ENCODE measurements at places on chromosomes 6 and 20. TPM values are rescaled to one million over a fixed set of nuclear protein-coding genes. Genes with fewer than 3 reads are reported as not detected.

The SSTR4 gene
- not detected for total RNA-seq

The OLIG3 gene
- total RNA-seq: not detected

The DEF6 gene
- total RNA-seq: 0.51 TPM

The ULBP2 gene
- 1.8 TPM for total RNA-seq

The C20orf141 gene
- total RNA-seq: not detected

The PRKN gene
- 5.6 TPM for total RNA-seq

Measured in fibroblast of lung (primary cell).